ENCODE measurements at places on chromosomes 4 and X. TPM values are rescaled to one million over a fixed set of nuclear protein-coding genes. Genes with fewer than 3 reads are reported as not detected.

GRCh38 chr4:41839916-41840854 is 91.7 kb upstream of the PHOX2B start:
- H3K4me1 ChIP-seq = no peaks in the 10 kb centered on the region
- no peak overlapping the region for H3K27ac ChIP-seq
- H3K36me3 ChIP-seq = no peaks in the 10 kb centered on the region
- no peak for DNase-seq
- no peaks in the 10 kb centered on the region for H3K27me3 ChIP-seq

The EXOC1L gene
- not detected for total RNA-seq

The AMBN gene
- not detected for total RNA-seq

DNA sequence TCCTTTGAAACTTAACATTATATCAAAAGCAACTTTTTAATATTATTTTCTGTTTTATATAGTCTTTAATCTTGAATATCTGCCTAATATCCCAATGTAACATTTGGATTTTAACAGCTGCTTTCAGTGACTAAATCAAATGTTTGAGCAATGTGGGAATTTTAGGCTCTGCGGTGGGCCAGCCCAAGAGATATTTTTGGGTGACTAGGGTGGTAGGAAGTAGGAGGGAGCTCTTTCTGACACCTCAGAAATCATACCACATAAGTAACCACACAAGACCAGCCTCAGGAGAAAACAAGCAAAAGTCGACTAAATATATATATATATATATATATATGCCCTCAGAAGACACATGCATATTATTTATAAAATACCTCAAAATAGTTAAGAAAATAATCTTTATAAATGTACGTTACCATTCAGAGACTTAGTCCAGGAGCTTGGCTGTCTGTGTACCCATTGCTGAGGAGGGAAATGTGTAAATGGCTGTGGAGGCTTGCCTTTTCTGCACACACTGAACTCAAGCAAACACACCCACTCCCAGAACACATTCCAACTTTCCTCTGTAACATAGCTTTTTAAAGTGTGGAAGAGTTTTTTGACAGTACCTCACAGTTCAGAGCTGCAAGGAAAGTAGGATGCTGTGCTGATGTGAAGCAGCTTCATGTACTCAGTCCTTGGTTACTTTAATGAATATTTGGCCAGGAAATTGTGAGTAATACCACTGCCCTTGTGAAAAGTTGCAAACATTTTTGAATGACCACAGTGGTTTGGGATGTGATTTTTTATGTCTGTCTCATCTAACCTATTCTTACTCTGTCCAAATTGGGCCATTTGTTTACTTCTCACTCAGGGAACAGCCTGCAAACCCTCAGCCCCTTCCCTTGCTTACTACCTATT is at the start of gene RTL3:
Gene RTL3, minus strand, starts transcription at position 484 of the 900 bp plus-strand sequence. CDS start 908 bp downstream, outside the sequence.
- no peaks in the 10 kb centered on the region for H3K36me3 ChIP-seq
- no peaks in the 10 kb centered on the region for H3K27me3 ChIP-seq
- no peaks in the 10 kb centered on the region for H3K4me1 ChIP-seq
- H3K27ac ChIP-seq = no peak within 1 kb of the TSS
- no peak within 1 kb of the TSS for H3K4me3 ChIP-seq

DNA sequence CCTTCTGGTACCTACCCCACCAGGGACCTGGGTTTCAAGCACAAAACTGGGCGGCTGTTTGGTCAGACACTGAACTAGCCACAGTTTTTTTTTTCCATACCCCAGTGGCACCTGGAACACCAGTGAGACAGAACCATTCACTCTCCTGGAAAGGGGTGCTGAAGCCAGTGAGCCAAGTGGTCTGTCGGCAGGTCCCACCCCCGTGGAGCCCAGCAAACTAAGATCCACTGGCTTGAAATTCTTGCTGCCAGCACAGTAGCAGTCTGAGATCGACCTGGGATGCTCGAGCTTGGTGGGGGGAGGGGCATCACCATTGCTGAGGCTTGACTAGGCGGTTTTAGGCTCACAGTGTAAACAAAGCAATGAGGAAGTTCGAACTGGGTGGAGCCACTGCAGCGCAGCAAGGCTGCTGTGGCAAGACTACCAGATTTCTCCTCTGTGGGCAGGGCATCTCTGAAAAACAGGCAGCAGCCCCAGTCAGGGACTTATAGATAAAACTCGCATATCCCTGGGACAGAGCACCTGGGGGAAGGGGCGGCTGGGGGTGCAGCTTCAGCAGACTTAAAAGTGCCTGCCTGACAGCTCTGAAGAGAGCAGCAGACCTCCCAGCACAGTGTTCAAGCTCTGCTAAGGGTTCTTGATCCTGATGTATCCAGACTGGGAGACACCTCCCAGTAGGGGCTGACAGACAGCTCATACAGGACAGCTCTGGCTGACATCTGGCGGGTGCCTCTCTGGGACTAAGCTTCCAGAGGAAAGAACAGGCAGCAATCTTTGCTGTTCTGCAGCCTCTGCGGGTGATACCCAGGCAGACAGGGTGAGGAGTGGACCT is 223.0 kb downstream of the COX18 start:
- H3K36me3 ChIP-seq = no peaks in the 10 kb centered on the region
- DNase-seq = no peak
- no peak overlapping the region for H3K27ac ChIP-seq
- no peak overlapping the region for H3K4me3 ChIP-seq
- no peaks in the 10 kb centered on the region for H3K4me1 ChIP-seq
- no peaks in the 10 kb centered on the region for H3K27me3 ChIP-seq

DNA sequence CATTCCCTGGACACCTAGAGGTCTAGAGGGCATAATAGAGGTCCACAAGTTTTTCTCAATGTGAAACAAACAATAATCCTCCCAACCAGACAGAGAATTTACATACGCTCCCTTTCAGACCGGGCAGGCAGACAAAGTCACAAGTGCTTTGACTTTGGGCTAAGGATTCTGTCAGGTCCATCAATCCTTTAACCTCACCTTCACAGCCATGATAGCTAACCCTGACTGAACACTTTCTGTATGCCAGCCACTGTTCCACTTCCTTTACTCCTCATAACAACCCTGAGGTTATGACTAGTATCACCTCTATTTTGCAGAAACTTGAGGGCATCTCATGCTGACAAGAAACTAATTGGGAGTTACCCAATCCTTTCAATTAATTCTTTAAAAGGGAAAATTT is 118.8 kb upstream of the AFF2 start:
- H3K27me3 ChIP-seq = no peaks in the 10 kb centered on the region
- H3K36me3 ChIP-seq = no peaks in the 10 kb centered on the region
- no peak for DNase-seq
- H3K27ac ChIP-seq = no peak overlapping the region
- H3K4me3 ChIP-seq = no peak overlapping the region

- no peak overlapping the region for H3K4me3 ChIP-seq
- DNase-seq = no peak
- H3K27me3 ChIP-seq = no peaks in the 10 kb centered on the region
- no peak overlapping the region for H3K27ac ChIP-seq
- no peaks in the 10 kb centered on the region for H3K4me1 ChIP-seq
Measured at GRCh38 chr4:30989508-30989907, 269.3 kb downstream of the PCDH7 start.

The ADH1B gene
- 633 TPM for total RNA-seq

DNA sequence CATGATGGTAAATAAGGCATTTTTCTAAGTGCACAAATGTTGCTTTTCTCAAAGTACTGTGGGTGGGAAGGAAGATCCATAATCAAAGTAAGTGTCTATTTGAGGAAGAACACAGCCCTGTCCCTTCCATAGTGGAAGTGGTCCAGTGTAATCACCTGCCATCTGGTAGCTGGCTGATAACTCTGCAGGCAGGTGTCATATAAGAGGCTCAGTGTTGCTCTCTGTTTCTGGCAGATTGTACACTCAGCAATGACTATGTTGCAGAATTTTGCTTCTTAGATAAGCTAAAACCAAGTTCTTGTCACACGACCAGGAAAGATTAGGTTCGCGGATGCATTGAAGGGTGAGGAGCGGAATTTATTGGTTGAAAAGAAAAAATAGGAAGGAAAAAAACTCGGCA is 20.9 kb downstream of the SAGE1 start:
- H3K4me3 ChIP-seq = no peak overlapping the region
- DNase-seq = no peak
- no peak overlapping the region for H3K27ac ChIP-seq
- no peaks in the 10 kb centered on the region for H3K36me3 ChIP-seq
- H3K4me1 ChIP-seq = no peaks in the 10 kb centered on the region

DNA sequence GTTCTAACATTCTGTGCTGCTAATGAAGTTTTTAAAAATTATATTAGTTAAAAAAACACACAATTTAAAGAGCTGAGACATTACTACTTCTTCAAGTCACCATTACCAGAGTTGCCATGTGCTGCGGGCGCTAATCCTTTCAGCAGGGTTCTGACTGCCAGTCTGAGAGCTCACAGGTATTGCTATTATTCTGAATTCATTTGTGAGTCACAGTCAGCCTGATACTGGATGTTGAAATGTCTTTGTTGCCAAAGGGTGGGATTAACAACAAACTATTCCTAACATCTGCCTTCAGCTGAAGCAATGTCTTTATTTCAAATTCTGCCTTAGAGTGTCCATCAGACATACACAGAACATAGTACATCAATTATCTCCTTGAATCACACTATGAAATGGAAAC is 197.1 kb upstream of the FGF13 start:
- DNase-seq = no peak
- H3K36me3 ChIP-seq = no peaks in the 10 kb centered on the region
- no peak overlapping the region for H3K4me3 ChIP-seq

The KLHL13 gene
- total RNA-seq = 1.6 TPM

The TBX22 gene
- total RNA-seq = not detected

- no peak overlapping the region for H3K27ac ChIP-seq
- no peak overlapping the region for H3K4me3 ChIP-seq
Measured at GRCh38 chr4:2320152-2320551, 58.2 kb upstream of the MXD4 start.

- no peak for DNase-seq
- no peak overlapping the region for H3K4me3 ChIP-seq
- no peaks in the 10 kb centered on the region for H3K4me1 ChIP-seq
- H3K27ac ChIP-seq = no peak overlapping the region
- H3K36me3 ChIP-seq = no peaks in the 10 kb centered on the region
- H3K27me3 ChIP-seq = no peaks in the 10 kb centered on the region
Measured at GRCh38 chrX:22139822-22140221, 107.7 kb downstream of the PHEX start.

The MAGEE2 gene
- not detected for total RNA-seq

DNA sequence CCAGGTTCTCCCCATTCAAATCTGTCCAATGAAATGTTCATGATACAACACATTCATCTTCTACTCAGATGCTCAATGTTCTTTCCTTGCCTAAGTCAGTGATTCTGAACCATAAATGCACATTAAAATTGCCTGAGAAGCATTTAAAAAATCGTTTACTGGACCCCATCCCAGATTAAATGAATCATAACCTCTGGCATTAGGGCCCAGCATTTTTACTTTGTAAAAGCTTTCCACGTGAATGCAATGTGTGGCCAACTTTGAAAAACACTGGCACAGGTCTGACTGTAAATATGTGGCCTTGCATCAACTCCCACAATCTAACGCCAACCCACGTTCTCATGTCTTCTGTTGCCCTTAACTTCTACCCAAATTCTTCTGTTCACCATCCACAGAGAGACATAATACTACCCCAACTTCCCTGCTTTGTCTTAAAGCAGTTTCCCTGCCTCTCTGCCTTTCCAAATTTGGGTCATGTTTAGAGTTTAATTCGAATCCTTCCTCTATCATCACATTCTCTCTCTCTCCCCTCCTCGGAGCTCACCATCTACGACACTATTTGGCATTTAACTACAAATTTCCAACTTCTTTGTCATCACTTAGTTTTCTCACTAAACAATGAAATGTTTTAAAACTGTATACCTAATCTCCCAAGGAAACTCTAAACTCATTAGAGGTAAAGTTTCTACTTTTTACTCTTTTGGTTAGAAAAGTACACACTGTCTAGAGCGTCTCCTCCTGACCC is 78.7 kb downstream of the PRKG2 start:
- H3K4me3 ChIP-seq = no peak overlapping the region
- H3K27me3 ChIP-seq = no peaks in the 10 kb centered on the region
- no peaks in the 10 kb centered on the region for H3K4me1 ChIP-seq
- DNase-seq = no peak

DNA sequence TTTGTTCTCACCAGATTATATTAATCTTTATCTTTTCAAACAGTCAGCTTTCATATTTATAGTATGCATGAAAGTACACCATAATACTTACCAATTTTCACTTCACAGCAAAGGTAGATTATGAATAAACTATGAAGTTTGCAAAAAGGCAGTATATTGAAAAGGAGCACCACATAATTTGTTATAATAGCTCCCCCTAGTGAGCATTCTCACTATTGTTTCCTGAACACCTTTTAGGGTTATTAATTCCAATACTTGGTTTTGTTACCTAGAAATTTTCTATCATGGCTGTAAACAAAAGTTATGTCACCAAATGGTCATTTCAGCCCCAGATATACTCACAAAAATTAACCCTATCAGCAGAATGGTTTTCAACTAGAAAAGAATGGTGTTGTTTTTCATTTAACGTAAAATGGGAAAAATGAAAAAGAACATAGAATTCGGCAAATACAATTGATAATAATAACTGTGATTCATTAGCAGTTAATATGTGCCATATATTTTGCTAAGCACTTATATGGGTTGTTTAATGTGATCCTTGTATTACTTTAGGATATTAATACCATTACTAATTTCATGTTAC is 30.2 kb upstream of the NKX6-1 start:
- H3K27me3 ChIP-seq = no peaks in the 10 kb centered on the region
- H3K4me3 ChIP-seq = no peak overlapping the region
- H3K4me1 ChIP-seq = no peaks in the 10 kb centered on the region
- H3K36me3 ChIP-seq = no peaks in the 10 kb centered on the region
- DNase-seq = no peak
- no peak overlapping the region for H3K27ac ChIP-seq

Data from right lobe of liver (tissue), 6 donors.